ENCODE measurements at places on chromosomes 11 and 22.

- DNase-seq = no peak
Measured at GRCh38 chr11:10450462-10451425, 4.3 kb upstream of the AMPD3 start.

DNA sequence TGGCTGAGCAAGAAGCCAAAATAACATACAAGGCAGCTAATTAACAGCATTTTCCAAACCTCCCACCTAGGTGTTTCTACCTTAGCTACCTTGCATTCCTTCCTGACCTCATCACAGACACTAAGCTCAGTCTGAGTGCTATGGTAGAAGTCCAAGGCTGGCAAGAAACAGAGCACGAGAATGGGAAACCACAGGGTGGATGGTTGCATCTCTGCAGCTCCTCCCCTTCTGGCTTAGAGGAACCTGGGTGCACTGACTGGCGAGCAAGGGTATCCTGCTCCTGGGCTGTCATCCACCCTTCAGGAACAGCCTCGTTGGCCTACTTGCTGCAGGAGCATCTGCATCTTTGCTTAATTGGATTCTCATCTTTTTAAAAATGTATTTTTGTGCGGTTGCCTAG, 73.1 kb upstream of the KIRREL3 start:
- no peak for DNase-seq

- no peak for DNase-seq
Measured at GRCh38 chr22:45155050-45155840, 8.5 kb upstream of the NUP50 start.

DNA sequence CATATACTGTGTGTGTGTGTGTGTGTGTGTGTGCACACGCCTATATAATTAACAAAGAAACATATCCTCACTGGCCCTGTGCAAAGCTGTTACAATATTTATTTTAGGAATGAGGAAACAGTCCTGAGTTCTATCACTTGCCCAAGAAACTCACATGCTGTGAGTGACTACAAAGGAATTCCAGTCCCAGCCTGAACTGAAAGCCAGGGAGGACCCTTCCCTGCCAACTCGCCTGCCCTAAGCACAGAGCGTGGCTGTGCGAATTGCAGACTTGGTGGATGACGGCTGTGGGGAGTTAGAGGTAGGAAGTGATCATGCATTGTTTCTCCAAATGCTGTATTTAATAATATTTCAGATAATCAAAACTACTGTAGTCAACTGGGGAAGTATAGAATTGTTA, 26.4 kb upstream of the CD5 start:
- DNase-seq = no peak

GRCh38 chr11:7656704-7657103, 16.6 kb downstream of the CYB5R2 start:
- DNase-seq = no peak

DNA sequence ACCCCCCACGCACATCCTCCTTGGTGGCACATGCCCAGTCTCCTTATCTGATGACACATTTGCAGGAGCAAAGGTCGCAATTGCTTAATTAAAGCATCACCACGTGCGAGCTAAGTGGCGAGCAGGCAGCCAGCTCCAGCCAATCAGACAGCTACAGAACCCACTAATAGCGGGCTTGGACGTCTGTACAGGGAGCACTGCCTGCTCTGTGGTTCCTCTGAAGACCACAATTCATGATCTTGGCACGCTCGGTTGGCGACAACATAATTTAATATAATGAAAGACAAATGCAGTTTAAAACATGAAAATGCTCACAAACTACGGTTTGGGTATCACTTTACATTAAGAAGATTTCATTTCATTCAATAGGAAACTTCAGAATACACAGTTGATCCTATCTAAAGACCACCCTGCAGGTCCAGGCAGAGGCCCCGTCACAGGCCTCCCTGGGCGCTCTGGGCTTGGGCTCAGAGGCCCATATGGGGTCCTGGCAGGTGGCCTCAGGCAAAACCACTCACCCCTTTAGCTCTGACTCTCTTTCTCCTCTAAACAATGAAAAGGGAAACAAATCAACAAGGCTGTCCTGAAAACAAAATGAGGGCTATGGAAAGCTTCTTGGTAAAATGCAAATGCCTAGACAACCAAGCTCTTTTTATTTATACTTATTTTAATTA, 10.4 kb downstream of the PACSIN2 start:
- DNase-seq = no peak

DNA sequence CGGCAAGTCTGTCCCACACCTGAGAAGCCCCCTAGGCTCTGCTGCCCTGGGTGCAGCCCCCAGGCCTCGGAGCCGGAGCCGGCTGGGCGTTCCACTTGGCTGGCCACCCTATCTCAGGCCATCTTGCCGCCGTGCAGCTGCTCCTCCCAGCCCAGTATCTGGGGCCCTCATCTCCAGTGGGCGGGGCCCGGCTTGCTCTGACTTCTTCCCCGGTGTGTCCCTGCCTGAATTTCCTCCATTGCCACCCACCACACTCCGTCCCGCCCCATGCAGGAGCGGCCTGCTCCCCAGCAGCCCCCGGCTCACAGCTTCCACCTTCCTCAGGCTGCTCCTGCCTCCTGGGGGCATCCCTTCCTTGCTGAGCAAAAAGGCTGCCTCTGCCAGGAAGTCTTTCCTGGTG, 46.6 kb downstream of the WNT7B start:
- DNase-seq = no peak

GRCh38 chr11:73645121-73645969, 1.0 kb upstream of the PLEKHB1 start:
- DNase-seq = no peak

DNA sequence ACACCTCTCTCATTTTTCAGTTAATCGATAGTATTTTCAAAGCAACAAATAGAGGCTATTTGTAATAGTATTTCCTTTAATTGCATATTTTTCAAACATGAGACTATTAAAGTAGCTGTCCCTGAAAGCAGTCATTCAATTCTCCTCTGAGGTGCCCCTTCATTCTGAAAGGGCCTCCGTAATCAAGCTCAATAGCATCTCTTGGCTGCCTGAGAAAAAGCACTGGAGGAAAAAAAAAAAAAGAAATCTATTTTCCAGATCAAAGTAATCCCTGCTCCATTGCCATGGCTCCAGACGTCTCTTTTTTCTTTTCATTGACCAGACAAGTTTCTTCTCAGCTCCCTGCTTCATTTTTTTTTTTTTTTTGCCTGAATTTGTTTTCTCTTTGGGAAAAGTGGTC, 154.5 kb upstream of the BLID start:
- DNase-seq = no peak

Measured in A673 (cell line).